HFFc6 (cell line): ENCODE measurements at places on chromosomes 5 and 9. TPM values are rescaled to one million over a fixed set of nuclear protein-coding genes. Genes with fewer than 3 reads are reported as not detected.

The DNAH5 gene
- 1.1 to 1.9 TPM (median 1.4 TPM) in 3 replicates for total RNA-seq

The POU4F3 gene
- not detected in 3 replicates for total RNA-seq

The ECSCR gene
- 0.28 to 1.4 TPM (median 0.60 TPM) in 3 replicates for total RNA-seq

The PCDHB8 gene
- 0.39 and 2.1 TPM in 2 replicates for total RNA-seq

The PCA3 gene
- total RNA-seq, result not detected in 3 replicates

- peak; percentile 17 for DNase-seq
Measured at GRCh38 chr5:99061299-99061698, 132.5 kb upstream of the CHD1 start.

DNA sequence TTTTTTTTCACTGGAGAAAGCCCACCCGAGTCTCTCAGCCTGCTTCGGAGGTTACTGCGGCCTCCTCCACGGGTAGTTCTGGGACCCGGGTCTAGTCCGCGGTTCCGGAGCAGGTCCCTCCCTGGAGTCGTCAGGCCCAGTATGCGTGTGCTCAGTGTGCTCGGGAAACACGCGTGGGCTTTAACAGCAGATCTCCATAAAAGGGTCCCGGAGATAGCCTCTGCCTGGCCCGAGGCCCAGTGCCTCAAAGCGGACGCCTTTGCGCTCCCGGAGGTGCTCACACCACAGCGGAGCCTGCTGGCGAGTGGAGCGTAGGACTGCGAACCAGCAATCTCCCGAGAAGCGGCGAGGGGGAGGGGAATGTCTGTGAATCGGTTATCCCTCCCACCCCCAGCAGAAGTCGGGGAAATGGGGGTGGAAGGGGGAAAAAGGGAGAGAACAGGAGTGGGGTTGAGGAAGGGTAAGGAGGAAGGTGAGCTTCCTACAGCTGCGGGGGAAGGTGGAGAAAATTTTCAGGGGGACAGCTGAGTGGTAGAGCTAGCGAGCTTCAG, 28.7 kb downstream of the CDKN2A start:
- DNase-seq, result peak; percentile 72

DNA sequence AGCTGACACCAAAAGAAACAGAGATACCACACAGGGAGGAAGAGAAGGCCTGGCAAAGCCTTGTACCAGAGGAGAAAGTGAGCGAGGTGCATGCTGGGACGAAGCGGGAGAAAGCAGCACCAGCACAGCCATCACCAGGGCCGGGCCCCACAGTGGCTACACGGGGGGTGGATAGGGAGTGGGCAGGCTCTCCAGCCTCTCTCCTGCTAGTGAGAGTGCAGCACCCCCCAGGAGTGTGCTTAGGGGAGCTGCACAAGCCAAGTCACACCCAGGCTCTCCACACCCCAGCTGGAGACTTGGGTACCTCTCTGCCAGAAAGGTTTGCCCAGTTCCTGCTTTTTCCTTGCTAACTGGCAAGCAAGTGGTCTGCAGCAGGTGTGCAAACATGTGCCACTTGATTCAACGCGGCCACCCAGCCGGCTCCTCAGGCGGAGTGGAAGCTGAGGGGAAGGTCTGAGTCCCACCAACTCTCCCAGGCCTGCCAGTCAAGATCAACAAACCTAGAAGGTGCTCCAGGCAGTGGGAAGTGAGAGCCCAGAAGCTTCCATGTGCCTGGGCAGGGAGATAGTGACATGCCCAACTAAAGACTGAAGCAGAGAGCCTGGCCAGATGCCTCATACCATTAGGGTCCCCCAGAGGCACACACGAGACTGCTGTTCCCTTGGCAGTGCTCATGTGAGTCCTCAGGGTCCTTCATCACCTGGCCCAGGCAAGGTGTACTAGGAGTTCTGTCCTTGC, 39.9 kb downstream of the BICD2 start:
- DNase-seq, result no peak

GRCh38 chr9:6852243-6852963, 94.6 kb downstream of the KDM4C start:
- peak; percentile 43 for DNase-seq

DNA sequence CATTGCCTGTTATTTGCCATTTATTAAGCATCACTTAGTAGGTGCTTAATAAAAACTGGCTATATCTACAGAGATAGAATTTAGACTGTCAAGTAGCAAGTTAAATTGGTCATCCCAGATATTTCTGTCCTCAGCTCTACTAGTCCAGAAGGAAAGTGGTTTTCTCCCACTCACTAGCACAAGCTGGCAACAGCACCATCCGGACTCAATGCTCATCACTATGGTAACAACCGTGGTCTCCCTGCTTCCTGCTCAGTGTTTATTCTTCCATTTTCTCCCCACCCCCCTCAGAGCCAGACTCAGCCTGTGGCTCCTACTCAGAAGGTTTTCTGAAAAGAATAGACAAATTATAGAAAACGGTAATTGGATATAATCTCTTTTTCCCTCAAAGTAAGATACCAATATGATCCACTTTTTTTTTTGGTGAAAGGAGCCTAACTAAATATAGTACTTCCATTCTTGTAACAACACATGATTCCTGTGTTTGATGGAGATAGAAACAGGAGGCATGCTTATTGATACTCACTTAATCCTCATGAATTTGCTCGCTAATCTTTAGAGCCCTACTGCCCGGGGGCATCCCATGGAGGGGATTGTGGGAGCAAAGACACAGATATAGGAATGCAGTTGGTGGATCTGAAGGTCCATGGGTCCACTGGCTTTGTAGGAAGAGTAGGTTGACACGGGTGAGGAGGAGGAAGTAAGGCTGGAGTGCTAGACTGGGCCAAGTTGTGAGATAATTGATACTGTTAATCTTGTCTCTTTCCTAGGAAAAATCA, 191.4 kb downstream of the MAN2A1 start:
- DNase-seq, result no peak

DNA sequence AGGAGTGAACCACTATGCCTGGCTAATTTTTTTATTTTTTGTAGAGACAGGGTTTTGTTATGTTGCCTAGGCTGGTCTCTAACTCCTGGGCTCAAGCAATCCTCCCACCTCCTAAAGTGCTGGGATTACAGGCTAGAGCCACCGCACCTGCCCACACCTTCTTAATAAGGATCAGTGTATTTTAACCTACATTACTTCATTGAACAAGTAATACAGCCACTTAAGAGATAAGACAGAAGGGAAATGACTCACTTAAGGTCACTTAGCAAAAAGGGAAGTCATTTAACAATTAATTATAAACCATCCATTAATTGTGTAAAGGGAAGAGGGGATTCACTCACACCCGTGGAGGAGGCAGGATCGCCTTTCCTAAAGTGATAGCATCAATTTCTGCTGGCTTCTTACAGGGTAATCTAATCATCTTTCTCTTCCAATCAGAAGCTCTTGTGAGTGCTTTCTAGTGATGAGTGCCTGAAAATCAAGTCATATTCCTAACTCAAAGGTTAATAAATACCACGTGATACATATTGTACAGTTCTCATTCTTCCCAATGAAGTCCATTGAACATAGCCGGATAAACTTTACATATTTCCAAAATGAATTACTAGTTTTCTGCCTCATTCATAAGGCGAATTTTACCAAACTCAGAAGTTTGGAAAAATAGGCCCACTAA, 3.5 kb downstream of the FBXW11 start:
- no peak for DNase-seq

DNA sequence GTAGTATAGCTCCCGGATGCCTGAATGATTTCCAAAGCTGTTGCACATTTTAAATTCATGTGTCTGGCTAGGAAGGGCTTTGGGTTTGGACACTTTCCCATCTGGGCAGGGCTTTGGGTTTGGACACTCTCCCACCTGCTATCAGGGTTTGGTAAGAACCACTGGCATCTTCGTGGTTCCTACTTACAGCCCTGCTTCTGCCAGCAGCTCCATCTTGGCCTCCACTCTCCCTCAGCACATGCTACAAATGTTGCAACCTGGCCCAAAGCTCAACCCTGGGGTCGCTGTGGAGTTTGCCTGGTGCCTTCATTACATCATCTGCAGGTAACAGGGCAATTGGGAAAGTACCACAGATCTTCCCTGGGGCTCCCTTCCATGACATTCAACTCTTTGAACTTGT, 3.5 kb downstream of the TMCO6 start:
- DNase-seq, result no peak

GRCh38 chr9:13427587-13427986, 148.1 kb upstream of the MPDZ start:
- DNase-seq, result peak; percentile 36

DNA sequence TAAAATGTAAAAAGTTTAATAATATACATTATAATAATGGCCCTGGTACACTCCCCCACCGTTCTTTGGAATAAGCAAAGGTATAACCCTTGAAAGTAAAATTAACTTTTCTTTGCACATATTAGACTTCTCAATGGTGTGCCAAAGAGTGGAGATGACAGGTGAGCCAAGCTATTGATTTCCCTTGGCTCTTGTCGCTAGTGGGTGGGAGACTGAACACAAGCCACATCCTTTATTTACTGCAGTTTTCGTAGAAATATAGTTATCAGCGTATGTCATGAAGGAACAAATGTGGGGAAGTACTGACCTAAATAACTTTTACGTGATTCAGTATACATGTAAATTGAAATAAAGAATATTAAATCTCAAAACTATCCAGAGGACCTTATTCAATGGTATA, 549.3 kb downstream of the RAB3C start:
- no peak for DNase-seq

- DNase-seq, result no peak
Measured at GRCh38 chr5:18325431-18325830, 691.2 kb downstream of the TAF11L14 start.

DNA sequence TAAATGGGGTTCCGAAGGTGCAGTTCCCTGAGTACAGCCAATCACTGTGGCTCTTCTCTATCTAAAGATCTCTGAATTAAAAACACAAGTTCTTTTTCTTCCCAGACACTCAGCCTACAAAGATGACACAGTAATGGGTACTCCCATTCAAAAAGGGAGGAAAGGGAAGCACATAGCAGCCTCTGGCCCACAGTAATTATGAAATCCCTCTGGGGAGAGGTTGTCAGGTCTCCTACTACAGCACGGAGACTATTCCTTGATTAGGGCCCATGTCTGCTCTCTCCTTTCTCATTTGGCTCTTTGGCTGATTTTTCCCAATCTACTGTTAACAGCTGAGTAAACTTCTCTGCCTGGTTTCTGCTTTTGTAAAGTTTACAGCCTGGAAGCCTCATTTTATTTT, 62.0 kb upstream of the RANBP3L start:
- DNase-seq, result no peak

GRCh38 chr9:21385131-21385670, at the start of gene IFNA2:
IFNA2 (minus strand) TSS chr9:21385398; CDS start chr9:21385329, 69 bp downstream.
- DNase-seq, result no peak

DNA sequence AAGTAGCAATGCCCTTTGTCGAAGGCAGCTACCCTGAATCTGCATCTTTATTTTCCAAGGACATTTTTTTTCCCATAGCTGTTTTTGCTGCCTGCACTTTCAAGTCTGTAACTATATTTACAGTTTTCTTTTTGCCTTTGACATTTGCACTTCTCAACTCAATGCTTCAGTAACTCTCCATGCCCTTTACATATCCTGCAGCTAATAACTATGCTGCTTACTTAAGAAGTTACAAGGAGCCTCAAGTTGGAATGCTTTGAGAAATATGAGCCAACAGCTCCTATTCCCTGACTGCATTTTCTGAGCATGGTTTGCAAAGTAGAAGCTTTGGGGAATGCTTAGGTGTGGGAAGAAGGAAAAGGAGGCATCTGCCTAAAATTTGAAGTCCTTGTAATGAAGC, 194.8 kb upstream of the TRPC7 start:
- DNase-seq, result no peak

GRCh38 chr5:179337796-179338676, 7.2 kb downstream of the ADAMTS2 start:
- DNase-seq, result no peak

DNA sequence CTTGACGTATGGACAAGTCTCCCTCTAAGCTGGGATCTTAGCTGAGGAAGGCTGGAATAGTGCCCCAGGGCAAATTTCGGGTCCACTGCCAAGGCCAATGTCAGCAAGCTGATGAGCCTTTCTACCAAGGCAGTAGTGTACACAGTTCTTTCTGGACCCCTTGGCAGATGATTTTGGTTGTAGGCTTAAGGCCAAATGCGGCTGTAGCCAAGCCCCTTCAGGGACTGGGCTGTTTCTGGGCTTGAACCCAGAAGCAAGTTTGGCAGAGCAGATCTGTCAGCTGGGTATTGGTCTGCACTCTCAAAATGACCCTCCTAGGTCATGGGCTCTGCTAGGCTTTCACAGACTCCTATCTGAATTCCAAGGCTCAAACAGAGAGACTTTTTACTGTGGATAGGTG, 121.6 kb downstream of the ADAMTSL1 start:
- DNase-seq, result no peak

GRCh38 chr5:23042226-23042625, 189.1 kb upstream of the CDH12 start:
- no peak for DNase-seq

- no peak for DNase-seq
Measured at GRCh38 chr9:26033336-26033735, 355.1 kb upstream of the TUSC1 start.

GRCh38 chr9:123327697-123328100, 28.3 kb upstream of the CRB2 start:
- no peak for DNase-seq

DNA sequence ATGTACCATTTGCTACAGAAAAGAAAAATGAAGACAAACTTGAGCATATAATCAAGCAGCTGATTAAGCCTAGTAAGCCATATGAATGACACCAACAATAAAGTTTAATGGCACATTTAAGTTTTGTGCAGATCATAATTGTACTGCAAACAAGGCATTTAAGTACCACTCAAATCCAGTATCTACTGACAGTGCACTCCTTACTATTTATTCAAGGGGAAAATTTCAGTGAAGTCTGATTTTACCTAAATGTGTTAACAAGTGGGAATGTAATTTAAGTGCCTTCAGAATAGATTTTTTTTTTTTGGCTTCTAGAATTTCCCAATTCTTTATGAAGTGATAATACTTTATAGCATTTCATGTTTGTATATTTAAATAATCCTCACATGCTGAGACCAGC, 341.0 kb upstream of the POU5F2 start:
- no peak for DNase-seq

DNA sequence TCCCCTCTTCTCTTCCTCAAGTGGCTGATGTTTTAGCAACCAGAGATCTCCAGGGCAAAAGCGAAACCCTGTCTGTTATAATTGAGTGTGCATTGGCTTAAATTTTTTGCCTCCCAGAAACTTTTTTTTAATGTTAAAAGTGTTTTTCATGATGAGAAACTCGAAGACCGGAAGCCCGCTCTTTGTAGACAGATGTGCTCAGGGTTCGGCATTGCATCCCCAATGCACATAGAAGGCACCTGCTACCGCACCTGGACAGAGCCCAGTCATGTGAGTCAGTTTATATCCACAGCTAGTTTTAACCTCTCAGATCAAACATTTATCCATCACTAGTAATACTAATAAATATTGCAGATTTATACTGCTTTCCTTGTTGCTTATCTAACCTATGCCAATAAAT, 19.5 kb upstream of the NADK2 start:
- no peak for DNase-seq

- no peak for DNase-seq
Measured at GRCh38 chr5:78905084-78905938, 79.8 kb downstream of the ARSB start.

DNA sequence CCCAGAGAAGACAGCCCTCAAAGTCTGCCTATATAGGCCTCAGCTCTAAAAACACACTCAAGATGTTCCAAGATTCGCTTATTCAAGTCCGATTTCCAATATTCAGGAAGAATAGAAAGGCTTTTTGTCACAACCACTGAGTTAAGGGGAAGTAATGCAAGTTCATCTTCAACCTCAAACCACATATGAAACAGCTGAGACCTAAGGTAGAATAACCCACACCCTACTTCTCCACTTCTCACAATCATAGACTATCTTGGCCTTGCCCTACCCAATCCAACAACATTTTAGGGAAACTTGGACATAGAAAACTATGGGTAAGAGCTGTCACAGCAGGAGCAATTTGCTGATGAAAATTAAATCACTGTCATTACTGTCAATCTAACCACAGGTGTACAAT, 152.0 kb upstream of the LRRTM2 start:
- no peak for DNase-seq
